ENCODE measurements at places on chromosomes 4 and X.

DNA sequence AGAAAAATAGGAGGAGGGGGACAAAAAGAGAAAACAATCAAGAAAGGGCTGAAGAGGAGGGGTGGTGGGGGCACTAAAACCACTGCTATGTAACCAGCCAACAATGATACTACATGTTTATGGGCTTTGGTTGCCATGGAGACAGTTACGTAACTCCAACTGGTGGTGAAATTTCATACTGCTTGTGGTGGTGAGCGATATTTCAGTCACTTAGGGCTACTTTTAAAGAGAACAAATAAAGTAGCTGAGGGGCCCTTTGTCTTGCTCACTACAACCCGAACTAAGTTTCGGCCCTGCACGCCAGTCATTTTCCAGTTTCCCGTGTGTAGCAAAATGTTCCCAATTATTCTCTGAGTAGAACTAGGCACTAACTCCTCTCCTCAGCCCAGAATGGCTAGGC, 275.2 kb upstream of the EDA2R start:
- DNase-seq: no peak

DNA sequence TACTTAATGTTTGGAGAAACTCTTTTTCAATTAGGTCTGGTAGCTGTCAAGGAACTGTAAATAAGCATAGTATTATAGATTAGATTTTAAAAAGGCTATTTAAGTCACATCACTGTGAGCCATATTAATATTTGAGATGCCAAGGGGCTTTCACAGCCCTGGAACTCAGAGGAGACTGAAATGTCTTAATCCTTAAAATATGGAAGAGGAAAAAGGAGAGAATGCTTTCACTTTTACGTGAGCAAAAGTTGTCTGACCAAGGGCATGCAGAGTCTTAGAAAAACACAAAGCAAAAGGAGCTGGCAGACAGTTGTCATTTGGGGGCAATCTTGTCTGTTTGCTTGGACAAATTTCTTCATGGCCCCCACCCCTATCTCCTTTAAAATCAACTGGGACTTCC, 253.2 kb upstream of the IGFBP7 start:
- no peak for DNase-seq

DNA sequence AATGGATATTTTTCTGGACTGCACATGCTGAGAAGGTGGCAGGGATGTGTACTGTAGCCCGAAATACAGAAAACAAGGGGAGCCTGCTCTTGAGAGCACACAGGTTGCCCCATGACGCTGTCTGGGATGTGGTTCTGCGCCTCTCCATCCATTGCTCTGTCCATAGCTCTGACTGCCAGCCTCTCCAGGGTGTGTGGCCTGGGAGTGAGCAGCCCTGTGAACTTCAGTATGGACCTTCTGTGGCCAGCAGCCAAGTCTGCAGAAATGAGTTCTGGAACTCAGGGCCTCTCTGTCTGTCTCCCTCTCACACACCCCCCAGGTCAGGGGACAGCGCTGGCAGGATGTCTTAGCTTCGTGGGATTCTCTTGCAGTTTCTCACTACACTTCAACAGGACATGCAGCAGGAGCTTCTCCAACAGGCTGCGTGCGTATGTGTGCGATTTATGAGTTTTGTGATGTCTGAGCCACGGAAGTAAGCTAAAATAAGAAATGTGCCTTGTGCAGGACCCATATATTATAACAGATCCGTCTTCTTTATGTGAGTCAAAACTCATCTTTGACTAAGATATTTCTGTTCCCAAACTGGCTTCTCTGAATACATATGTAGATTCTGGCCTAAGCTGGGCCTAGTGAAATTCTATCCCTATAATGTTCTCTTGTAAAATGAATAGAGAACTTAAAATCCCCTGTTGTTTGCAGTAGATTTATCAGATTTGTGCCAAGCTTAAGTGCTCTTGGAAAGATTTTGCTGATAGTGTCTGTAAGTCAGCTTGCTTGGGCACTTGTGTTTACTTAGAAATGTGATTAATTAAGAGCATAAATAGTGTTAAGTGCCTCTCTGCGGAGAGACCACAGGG, 40.0 kb downstream of the PROM1 start:
- DNase-seq: no peak

DNA sequence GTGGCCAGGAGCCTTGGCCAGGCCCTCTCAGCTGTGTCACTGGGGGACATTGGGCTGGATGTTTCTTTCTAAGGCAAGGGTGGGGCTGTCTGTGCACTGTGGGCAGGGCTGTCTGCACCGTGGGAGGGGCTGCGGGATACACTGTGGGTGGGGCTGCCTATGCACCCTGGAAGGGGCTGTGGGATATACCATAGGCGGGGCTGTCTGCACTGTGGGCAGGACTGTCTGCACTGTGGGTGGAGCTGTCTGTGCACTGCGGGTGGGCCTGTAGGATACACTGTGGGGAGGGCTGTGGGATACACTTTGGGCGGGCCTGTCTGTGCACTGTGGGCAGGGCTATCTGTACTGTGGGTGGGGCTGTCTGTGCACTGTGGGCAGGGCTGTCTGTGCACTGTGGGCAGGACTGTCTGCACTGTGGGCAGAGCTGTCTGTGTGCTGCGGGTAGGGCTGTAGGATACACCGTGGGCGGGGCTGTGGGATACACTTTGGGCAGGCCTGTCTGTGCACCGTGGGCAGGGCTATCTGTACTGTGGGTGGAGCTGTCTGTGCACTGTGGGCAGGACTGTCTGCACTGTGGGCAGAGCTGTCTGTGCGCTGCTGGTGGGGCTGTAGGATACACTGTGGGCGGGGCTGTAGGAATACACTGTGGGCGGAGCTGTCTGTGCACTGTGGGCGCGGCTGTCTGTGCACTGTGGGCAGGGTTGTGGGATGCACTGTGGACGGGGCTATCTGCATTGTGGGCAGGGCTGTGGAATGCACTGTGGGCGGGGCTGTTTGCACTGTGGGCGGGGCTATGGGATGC, 31.1 kb downstream of the ACOX3 start:
- DNase-seq: no peak

DNA sequence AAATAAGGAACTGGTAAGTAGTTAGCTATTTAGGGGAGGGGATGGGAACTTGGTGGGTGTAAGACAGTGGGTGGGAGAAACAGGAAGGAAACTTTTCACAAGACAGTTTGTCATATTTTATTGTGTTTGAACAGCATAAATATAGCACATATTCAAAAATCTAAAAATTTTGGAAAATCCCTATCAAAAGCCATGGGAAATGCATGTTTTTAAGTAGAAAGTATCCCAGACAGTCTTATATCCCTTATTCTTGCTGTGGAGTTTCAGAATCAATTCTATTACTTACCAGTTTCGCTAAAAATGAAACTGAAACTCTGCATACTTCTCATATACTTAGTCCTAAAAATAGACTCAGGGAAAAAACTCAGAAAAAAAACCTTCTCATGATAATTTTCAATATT, 22.3 kb upstream of the RASGEF1B start:
- no peak for DNase-seq

GRCh38 chr4:142383800-142384470, 462.2 kb downstream of the INPP4B start:
- no peak for DNase-seq

All from HuH-7.5 (cell line).